Suprapubic skin (tissue), 4 donors: ENCODE measurements at places on chromosomes 12 and 14. TPM values are rescaled to one million over a fixed set of nuclear protein-coding genes. Genes with fewer than 3 reads are reported as not detected.

The RFLNA gene
- not detected for total RNA-seq

The OR4K1 gene
- not detected for total RNA-seq

GRCh38 chr12:66345956-66346355, 43.7 kb downstream of the HELB start:
- no peak overlapping the region for H3K4me3 ChIP-seq
- peaks cover 28% of the 10 kb centered on the region for H3K36me3 ChIP-seq
- no peaks in the 10 kb centered on the region for H3K27me3 ChIP-seq

- no peaks in the 10 kb centered on the region for H3K36me3 ChIP-seq
- no peak overlapping the region for H3K27ac ChIP-seq
- DNase-seq, result no peak
- no peaks in the 10 kb centered on the region for H3K4me1 ChIP-seq
- H3K4me3 ChIP-seq, result no peak overlapping the region
Observed at GRCh38 chr12:117421987-117422386, 60.6 kb upstream of the NOS1 start.

GRCh38 chr14:54487771-54488170, 1.0 kb downstream of the GMFB start:
- DNase-seq, result no peak
- H3K36me3 ChIP-seq, result peaks cover 5% of the 10 kb centered on the region

DNA sequence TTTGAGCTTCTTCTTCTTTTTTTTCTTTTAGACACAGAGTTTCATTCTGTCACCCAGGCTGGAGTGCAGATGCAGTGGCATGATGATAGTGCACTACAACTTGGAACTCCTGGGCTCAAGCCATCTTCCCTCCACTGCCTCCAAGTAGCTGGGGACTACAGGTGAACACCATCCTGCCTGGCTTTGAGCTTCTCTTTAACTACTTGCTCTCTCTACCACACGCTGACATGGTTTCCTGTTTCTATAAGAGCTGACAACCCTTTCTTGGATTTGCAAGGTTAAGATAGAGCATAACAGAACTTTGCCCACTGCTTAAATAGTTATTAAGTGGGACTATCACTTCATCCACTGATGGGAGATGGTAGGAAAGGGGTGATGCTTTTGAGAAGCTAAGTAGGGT, 82.4 kb upstream of the SLC38A2 start:
- H3K4me1 ChIP-seq, result peaks cover 61% of the 10 kb centered on the region
- no peaks in the 10 kb centered on the region for H3K36me3 ChIP-seq
- no peaks in the 10 kb centered on the region for H3K27me3 ChIP-seq
- no peak overlapping the region for H3K27ac ChIP-seq
- no peak overlapping the region for H3K4me3 ChIP-seq

The NRL gene
- total RNA-seq, result 2.3 TPM

- DNase-seq, result no peak
- H3K4me1 ChIP-seq, result no peaks in the 10 kb centered on the region
- no peaks in the 10 kb centered on the region for H3K27me3 ChIP-seq
- no peaks in the 10 kb centered on the region for H3K36me3 ChIP-seq
Observed at GRCh38 chr12:99436584-99436983, 211.0 kb upstream of the GARIN6 start.

GRCh38 chr12:92529944-92530343, 172.8 kb upstream of the PLEKHG7 start:
- no peak for DNase-seq
- H3K4me3 ChIP-seq, result no peak overlapping the region
- H3K27me3 ChIP-seq, result no peaks in the 10 kb centered on the region
- H3K36me3 ChIP-seq, result no peaks in the 10 kb centered on the region
- no peak overlapping the region for H3K27ac ChIP-seq

DNA sequence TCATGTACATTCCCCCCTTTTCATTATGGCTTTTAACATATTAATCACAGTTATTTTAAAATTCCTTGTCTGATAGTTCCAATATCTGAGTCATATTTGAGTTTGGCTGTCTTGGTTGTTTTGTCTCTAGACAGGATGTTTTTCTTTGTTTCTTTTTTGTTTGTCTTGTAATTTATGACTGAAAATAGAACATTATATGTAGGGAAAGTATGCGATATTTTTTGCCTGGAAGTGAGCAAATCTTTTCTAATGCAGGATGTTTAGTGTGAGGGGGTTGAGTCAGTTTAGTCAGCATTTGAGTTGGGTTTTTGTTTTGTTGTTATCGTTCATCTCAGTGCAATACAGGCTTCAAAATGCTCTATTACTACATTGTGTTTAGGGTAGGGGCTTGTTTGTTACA, 239.7 kb downstream of the SNAPC1 start:
- no peak overlapping the region for H3K27ac ChIP-seq
- no peak overlapping the region for H3K4me3 ChIP-seq
- no peak for DNase-seq

GRCh38 chr14:72567226-72567625, 326.7 kb downstream of the DPF3 start:
- H3K27ac ChIP-seq, result no peak overlapping the region
- DNase-seq, result no peak
- H3K4me3 ChIP-seq, result no peak overlapping the region
- H3K4me1 ChIP-seq, result no peaks in the 10 kb centered on the region

DNA sequence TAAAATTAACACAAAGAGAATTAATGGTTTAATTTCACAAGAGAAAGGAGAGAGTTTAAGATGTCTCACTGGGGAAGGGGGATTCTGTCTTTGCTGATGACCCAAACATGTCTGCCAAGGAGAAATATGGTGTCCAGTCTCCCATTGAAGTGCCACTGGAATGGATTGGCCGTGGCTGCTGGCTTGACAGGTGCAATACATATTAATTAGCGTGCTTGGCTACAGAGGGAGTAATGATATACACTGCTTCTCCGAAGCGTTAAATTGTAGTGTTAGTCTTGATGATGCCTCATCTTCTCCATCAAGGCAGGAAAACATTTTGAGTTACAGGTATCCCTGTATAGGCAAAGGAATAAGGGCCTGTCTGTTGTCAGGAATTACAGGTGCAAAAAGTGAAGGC, 393.4 kb upstream of the TMPO start:
- no peaks in the 10 kb centered on the region for H3K4me1 ChIP-seq
- H3K4me3 ChIP-seq, result no peak overlapping the region
- no peaks in the 10 kb centered on the region for H3K36me3 ChIP-seq
- H3K27ac ChIP-seq, result no peak overlapping the region

The CYP27B1 gene
- total RNA-seq, result 2.6 TPM

DNA sequence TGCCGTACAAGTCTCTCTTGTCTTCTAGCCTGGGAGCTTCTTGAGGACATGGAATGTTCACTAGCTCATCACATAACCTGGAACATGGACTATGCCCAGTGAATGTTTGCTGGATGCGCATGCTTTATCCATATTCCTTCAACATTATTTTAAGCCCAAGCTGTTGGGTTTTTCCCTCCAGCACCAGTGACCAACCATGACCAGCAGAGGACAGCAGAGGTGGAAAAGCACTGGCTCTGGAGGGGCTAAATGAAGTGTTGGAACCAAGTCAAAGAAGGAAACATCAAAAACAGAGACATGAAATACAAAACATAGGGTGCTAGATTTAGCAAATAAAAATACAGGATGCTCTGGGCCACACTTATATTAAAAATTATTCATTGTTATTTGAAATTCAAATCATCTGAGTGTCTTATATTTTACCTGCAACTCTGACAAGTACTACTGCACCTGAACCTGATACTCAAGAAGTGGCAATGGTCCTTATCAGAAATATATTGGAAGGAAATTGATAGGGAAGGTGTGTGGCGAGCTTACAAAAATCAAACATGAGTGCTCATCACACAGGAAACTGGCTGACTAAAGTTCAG, 23.1 kb upstream of the HELB start:
- H3K27me3 ChIP-seq, result no peaks in the 10 kb centered on the region
- no peak for DNase-seq
- H3K27ac ChIP-seq, result no peak overlapping the region
- no peak overlapping the region for H3K4me3 ChIP-seq
- H3K4me1 ChIP-seq, result no peaks in the 10 kb centered on the region

DNA sequence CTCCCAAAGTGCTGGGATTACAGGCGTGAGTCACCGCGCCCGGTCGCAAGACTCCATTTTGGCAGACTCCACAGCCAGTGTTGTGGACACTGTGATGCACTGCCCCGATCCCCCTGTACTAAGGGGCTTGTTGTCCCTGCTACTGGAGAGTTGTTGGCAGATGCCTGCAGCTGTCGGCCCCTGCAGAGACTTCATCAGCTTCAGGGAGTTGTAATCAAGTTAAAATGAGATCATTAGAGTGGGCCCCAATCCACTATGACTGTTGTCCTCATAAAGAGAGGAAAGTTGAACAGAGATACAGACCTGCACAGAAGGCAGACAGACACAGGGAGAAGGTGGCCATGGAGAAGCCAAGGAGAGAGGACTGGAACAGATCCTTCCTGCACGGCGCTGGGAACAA, 23.7 kb upstream of the TUBA1A start:
- no peak for DNase-seq
- no peaks in the 10 kb centered on the region for H3K36me3 ChIP-seq
- no peak overlapping the region for H3K4me3 ChIP-seq
- H3K27ac ChIP-seq, result no peak overlapping the region
- H3K4me1 ChIP-seq, result peaks cover 10% of the 10 kb centered on the region

The GPD1 gene
- total RNA-seq, result 63.6 TPM

- H3K4me1 ChIP-seq, result peaks cover 6% of the 10 kb centered on the region
- no peak for DNase-seq
- no peak overlapping the region for H3K4me3 ChIP-seq
- peaks cover 31% of the 10 kb centered on the region for H3K36me3 ChIP-seq
Observed at GRCh38 chr14:76780875-76781647, 19.8 kb downstream of the VASH1 start.

GRCh38 chr12:5260591-5261086, 171.3 kb upstream of the NTF3 start:
- H3K27ac ChIP-seq, result no peak overlapping the region
- DNase-seq, result no peak
- no peaks in the 10 kb centered on the region for H3K36me3 ChIP-seq
- H3K4me3 ChIP-seq, result no peak overlapping the region

DNA sequence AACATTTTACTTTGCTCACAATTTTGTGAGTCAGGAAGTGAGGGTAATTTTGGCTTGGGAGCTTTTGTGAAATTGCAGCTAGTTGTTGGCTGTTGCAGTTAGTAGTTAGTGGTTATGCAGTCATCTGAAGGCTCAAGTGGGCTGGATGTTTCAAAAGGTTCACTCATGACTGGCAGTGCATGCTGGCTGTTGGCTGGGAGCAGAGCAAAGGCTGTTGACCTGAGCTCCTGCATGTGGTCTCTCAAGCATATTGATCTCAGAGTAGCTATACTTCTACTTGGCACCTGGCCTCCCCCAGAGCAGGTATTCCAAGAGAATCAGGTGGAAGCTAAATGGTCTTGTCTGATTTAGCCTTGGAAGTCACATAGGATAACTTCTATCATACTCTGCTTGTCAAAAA, 414.1 kb upstream of the STXBP6 start:
- no peaks in the 10 kb centered on the region for H3K36me3 ChIP-seq
- H3K4me1 ChIP-seq, result no peaks in the 10 kb centered on the region
- no peak for DNase-seq
- no peak overlapping the region for H3K27ac ChIP-seq

The ATP2A2 gene
- total RNA-seq, result 114 TPM

DNA sequence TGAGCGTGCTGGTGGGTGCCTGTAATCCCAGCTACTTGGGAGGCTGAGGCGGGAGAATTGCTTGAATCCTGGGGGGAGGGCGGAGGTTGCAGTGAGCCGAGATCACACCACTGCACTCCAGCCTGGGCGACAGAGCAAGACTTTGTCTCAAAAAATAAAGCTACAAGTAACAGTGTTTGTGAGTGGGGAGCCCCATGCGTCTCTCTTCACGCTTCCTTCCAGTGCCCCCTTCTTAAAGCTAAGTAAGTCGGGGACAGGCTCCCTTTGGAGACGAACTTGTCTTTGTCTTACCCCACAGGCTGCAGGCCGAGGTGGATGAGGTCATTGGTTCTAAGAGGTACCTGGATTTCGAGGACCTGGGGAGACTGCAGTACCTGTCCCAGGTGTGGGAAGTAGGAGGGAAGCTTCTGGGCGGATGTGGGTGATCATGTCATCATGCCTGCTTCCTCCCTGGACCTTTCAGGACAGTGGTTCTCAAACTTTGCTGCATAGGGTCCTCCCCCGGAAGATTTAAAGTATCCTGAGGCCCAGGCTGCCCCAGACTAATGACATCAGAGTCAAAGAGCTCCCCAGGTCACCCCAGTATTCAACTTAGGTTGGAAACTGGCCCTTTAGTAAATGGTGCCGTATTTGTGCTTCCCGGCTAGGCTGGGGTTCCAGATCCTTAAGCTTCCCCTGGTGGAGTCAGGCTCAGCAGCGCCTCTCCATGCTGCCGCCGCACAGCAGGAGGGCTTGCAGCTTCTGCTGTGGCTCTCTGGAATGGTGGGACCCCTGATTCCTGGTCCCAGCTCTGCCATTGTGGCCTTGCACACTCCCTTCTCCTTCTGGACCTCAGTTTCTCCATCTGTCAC, 37.1 kb downstream of the CYP46A1 start:
- H3K27me3 ChIP-seq, result no peaks in the 10 kb centered on the region
- DNase-seq, result no peak
- H3K4me3 ChIP-seq, result no peak overlapping the region
- no peak overlapping the region for H3K27ac ChIP-seq
- no peaks in the 10 kb centered on the region for H3K4me1 ChIP-seq

- H3K36me3 ChIP-seq, result no peaks in the 10 kb centered on the region
- no peak overlapping the region for H3K27ac ChIP-seq
- H3K4me1 ChIP-seq, result peaks cover 5% of the 10 kb centered on the region
Observed at GRCh38 chr14:104206281-104206904, 68.0 kb downstream of the KIF26A start.

DNA sequence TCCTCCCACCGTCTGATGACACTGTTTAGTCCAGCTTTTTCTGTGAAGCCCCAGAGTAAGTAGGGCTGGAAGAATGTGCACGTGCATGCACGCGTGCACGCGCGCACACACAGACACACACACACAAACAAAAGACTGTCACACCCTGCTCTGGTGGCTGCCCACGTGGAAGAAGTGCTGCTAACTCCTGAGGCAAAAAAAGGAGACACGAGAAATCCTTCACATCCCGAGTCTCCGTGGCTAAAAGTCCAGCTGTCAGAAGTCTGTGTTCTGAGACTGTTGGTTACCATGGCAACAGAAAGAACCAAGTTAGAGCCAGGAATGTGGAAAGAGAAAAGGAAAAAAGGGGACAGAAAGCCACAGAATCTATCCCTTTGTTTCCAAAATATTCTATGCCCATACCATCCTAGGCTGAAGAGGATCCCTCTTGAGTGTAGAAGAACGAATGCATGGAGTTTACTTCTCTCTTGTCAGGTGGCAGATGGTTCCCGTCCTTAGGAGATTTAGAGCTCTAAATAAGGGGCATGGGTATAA, 1.6 kb upstream of the C12orf71 start:
- no peak for DNase-seq
- no peak overlapping the region for H3K27ac ChIP-seq
- H3K4me3 ChIP-seq, result no peak overlapping the region
- H3K27me3 ChIP-seq, result no peaks in the 10 kb centered on the region
- H3K36me3 ChIP-seq, result no peaks in the 10 kb centered on the region

The TMTC1 gene
- total RNA-seq, result 15.7 TPM

DNA sequence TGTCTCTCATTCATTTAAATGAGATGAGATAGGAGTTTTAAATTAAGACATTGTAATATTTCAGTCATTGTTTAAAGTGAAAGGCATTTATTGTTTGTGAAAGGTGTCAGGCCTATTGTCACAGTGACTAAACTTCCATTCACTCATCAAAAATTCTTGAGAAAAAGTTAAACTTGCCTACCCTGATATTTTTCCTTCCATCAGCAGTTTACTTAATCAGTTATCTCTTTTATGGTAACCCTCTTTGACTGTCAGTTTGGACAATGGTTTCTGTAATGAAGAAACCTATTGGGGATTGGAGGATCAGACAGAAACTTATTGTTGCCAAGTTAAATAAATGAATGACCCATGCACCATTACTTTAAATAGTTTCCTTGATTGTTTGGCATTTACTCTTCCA, 241.6 kb downstream of the NUBPL start:
- no peak for DNase-seq
- H3K27me3 ChIP-seq, result no peaks in the 10 kb centered on the region
- no peak overlapping the region for H3K4me3 ChIP-seq
- H3K36me3 ChIP-seq, result no peaks in the 10 kb centered on the region

The PTGDR gene
- total RNA-seq, result 2.0 TPM
